Central memory CD4-positive, alpha-beta T cell (primary cell): ENCODE measurements at places on chromosomes 11 and 22.

- DNase-seq: no peak
These were observed 65.9 kb downstream of the PRR5L start for GRCh38 chr11:36361901-36362391.

DNA sequence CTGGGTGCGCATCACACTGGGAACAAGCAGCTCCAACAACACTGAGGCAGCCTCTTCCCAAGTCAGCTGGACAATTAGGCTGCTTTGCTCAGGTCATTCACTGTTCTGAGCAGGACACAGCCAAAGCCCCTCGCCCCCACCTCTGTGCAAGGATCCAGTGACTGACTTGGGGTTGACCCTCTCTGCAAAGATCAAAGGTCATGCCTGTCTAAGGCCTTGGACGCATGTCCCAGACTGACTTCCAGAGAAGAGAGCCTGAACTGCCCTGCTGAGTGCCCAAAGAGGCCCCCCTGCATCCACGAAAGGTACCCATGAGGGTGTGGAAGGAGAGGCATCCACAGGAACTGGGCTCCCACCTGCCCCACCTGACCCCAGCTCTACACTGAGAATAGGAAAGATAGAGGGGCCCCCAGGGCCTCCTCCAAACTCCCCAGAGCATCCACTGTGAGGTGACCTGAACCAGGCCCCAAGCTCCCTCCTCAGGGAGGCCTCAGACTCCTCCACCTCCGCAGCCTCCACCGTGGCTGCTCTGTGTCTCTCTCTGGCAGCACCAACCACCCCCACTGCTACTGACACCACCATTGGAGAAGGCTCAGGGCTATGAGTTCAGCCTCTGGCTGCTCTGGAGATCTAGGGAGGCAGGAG, 53.5 kb downstream of the IGLL5 start:
- no peak for DNase-seq

DNA sequence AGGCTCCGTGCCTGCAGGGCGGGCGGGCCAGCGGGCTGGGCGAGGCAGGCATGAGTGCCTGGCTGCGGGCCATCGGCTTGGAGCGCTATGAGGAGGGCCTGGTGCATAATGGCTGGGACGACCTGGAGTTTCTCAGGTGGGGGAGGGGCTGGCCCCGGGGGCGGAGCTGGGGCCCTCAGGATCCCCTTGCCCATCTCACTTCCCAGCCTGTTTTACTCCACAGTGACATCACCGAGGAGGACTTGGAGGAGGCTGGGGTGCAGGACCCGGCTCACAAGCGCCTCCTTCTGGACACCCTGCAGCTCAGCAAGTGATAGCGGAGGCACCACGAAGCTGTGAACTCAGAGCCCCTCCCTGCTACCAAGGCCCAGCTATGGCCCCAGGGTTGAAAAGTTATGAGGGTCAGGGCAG, 5.9 kb downstream of the PHOX2A start:
- DNase-seq: peak; percentile 31

- no peak for DNase-seq
These were observed 7.7 kb upstream of the PLET1 start for GRCh38 chr11:112268406-112268805.

DNA sequence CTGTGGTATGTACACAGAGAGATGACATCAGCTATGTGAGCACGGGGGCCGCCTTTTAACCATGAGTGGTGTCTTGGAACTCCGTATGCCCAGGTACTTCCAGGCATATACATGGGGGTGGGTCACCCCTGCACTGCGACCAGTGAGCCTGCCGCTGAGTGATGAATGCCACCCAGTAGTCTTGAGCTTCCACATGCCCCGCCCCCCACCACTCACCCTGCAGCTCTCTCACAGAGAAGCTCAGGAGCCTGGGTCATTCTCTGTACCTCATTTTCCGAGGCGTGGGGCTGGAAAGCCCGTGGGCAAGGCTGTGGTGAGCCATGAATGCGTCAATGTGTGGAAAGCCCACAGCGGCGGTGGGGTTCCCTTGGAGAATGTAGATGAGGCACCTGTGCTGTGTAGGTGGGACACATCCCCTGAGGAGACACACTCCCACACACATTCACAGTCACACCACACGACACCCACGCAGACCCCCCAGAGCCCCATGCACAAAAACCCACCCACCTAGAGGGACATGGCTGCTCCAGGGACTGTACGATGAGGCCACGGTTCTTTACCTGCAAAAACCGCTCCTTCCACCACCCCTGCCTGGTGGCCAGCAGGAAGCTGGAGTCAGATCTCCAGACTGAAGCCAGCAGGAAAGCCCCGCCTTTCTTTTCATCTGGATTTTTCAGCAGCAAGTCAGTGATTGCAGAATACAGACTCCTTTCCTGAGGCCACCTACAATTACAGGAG, 67.6 kb downstream of the PIWIL3 start:
- no peak for DNase-seq

GRCh38 chr11:68954836-68955606, 25.8 kb downstream of the MRGPRD start:
- DNase-seq: no peak

DNA sequence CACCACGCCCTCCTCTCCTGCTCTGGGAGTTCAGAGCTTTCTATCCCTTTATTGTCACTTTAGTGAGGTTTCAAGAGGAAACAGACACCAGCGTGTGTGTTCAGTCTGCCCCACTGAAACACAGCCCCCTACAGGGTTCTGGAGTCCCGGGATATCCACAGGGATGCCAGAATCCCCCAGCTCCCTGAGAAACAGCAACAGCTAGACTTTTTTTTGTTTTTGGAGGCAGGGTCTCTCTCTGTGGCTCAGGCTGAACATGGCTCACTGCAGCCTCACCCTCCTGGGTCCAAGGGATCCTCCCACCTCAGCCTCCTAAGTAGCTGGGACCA, 10.4 kb downstream of the SULT4A1 start:
- no peak for DNase-seq

- DNase-seq: peak; percentile 6
These were observed 935 bp downstream of the ZNF143 start for GRCh38 chr11:9461760-9462134.

DNA sequence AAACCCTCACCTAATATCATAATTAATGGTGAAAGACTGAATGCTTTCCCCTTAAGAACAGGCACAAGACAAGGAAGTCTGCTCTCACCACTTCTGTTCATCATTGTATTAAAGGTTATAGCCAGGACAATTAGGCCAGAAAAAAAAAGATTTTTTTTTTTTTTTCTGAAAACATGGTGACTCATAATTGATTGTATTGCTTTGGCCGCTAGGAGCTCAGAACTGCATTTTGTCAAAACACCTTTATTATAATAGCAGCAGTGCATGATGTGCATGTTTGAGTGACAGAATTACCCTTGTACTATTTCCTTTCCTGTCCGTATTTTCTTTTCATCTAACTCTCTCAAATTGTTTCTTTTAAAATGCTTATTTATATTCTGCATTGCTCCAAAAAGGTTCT, 98.1 kb downstream of the RNF169 start:
- DNase-seq: no peak

DNA sequence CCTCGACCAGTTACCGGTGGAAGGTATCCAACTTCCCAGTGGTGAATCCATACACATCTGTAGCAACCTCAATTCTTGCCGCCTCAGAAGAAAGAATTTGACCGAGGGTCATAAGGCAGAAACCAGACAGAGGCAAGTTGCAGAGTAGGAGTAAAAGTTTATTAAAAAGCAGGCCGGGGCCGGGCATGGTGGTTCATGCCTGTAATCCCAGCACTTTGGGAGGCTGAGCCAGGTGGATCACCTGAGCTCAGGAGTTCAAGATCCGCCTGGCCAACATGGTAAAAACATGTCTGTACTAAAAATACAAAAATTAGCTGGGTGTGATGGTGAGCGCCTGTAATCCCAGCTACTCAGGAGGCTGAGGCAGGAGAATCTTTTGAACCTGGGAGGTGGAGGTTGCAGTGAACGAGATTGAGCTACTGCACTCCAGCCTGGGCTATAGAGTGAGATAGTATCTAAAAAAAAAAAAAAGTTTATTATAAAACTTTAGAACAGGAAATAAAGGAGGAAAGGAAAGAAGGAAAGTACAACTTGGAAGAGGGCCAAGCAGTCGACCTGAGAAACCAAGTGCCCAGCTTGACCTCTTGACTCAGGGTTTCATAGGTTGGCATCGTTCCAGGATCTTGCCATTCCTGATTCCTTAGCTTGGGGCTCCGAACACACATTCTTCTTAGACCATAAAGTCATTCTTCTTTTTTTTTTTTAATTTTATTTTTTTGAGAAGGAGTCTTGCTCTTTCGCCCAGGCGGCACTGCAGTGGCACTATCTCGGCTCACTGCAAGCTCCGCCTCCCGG, 27.8 kb downstream of the RGL4 start:
- no peak for DNase-seq

GRCh38 chr11:131760091-131761061, 390.0 kb downstream of the NTM start:
- DNase-seq: no peak

- no peak for DNase-seq
These were observed 9.5 kb upstream of the NF2 start for GRCh38 chr22:29593923-29594322.

- peak; percentile 92 for DNase-seq
These were observed 864.2 kb downstream of the FAM181B start for GRCh38 chr11:81869351-81870065.

DNA sequence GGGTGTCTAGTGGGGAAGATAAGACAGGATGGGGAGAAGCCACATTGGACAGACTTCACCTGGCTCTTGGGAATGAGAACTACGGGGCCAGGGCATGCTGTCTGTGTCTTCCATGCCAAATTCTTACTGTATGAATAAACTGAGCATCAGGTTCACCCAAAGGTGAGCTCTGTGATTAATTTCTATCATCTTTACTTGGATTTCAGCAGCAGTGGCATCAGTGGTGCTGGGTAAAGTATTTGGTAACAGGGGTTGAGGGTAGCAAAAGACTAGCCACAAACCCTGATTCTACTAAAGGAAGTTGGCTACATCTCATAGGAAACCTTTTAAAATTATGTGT, 38.8 kb downstream of the IRAG1 start:
- no peak for DNase-seq

DNA sequence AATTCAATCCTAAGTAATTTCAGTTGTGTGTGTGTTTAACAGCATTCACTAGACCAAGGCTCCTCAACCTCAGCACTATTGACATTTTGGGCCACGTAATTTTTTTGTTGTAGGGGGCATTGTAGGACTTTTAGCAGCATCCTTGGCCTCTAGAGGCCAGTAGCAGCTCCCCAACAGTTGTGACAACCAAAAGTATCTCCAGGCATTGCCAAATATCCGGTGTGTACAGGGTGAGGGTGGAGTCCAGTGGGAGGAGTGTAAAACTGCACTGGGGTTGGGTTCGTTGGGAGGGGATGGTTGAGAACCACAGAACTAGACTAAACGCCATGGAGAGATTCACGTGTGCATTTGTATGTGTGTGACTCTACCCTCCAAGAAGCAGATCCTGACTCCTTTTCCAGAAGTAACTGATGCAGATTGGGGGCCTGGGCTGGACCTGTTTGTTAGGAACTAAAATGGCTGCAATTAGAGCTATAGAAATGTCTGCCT, 5.9 kb upstream of the PHF21A start:
- peak; percentile 73 for DNase-seq

- no peak for DNase-seq
These were observed 5.2 kb downstream of the LMNTD2 start for GRCh38 chr11:555227-555779.

DNA sequence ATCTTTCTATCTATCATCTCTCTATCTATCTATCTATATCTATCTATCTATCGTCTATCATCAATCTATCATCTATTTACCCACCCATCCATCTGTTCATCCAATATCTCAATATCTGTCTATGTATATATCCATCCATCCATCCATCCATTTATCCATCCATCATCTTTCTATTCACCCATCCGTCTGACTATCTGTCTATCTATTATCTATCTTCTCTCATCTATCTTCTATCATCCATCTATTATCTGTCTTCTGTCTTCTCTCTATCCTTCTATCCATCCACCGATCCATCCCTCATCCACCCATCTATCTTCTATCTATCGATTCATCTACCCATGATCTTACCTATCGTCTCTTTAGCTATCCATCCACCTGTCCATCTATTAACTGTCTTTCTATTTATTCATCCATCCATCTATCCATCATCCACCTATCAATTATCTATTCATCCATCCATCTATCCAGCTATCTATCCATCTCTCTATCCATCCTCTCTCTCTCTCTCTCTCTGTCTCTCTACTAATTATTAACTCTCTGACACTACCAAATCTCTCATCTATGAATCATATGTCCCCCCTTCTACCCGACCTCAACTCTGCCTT, 89.1 kb downstream of the DHCR7 start:
- no peak for DNase-seq

DNA sequence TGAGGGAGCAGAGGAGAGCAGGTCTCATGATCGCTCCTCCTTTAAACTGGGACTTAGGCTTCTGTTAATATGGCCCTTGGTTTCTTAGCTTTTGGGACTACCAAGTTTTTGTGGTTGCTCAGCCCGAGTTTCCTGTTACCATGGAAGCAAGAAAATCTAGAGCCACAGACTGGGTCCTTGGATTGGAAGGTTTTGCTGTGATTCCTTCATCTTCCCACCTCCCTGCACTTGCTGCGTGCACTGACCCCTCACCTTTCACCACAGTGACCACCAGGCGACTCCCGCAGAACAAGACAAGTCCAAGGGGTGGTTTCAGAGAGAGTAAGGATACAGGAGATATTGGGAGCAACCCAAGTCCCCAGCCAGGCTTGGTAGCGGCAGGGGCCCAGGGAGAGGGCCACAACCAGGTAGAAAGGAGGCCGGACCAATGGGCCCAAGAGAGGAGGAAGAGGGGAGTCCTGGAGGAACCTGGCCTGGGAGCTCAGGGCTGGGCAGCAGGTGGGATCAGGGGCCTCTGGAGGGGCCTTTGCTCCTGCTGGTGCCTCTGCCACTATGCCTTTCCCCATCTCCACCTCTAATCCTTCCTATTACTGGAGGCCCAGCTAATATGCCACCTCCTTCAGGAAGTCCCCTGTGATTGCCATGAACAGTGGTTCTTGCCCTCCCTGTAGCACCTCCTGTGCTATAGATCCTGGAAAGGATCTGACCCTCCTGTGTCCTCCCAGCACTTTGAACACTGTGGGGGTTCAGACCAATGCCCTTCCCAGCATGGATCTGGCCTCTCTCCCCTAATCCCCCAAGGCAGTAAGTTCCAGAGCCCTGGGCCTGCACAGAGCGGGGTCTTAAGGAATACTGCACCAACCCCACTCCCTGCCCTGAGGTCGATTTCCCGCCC, 21.2 kb downstream of the CSF2RB start:
- DNase-seq: no peak

DNA sequence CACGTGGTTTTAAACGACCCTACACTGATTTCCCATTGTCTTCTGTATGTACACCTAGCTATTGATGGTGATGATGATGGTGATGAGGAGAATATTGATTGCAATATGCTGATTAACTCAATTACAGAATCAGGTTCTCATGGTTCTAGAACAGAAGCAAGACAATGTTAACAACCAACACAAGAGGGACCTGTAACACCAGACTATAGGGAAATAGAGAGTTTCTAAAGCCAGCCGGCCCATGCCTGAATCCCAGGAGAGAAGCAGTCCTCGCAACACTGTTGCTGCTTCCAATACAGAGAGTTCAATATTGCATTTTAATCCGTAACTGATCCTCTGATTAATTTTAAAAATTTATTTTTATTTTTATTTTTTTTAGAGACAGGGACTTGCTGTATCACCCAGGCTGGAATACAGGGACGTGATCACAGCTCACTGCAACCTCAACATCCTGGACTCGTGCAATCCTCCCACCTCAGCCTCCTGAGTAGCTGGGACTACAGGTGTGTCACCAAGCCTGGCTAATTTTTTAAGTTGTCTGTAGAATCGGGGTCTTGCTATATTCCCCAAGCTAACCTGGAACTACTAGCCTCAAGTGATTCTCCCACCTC, 22.2 kb upstream of the UBASH3B start:
- peak; percentile 24 for DNase-seq
